ENCODE measurements at places on chromosomes 12 and 14.

- no peak for DNase-seq
These were observed 21.0 kb upstream of the AQP2 start for GRCh38 chr12:49929581-49929980.

DNA sequence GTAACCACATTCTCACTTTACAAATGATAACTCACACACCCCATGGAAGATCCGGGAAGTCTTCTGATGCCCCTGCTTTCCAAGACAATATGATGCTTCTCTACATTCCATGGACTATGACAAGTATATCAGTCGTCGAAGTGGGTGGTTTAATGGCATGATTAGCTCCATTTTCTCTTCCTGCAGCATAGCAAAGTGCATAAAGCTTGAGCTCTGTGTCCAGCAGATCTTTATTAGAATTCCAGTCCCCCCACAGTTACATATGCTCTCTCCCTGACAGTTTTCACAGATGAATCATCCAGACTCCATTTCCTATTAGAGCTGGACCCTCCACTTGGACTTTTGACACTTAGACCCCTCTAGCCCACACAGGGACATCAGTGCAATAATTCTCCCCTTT is 174.9 kb downstream of the BCAT1 start:
- DNase-seq: no peak

- DNase-seq: no peak
These were observed 2.5 kb downstream of the HNF1A start for GRCh38 chr12:120980800-120981368.

DNA sequence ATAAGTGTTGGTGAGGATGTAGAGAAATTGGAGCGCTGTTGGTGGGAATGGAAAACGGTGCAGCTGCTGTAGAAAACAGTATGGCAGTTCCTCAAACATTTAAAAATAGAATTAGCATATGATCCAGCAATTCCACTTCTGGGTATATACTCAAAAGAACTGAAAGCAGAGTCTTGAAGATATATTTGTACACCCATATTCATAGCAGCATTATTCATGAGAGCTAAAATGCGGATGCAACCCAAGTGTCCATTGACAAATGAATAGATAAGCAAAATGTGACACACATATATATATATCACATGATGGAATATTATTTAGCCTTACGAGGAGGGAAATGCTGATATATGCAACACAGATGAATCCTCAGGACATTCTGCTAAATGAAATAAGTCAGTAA is 84.7 kb upstream of the CEP83 start:
- no peak for DNase-seq

GRCh38 chr14:51334566-51334965 is 94.5 kb downstream of the TMX1 start:
- no peak for DNase-seq

- DNase-seq: no peak
These were observed 43.6 kb upstream of the TRIM9 start for GRCh38 chr14:51138404-51139103.

- no peak for DNase-seq
These were observed 33.9 kb upstream of the ALDH2 start for GRCh38 chr12:111732786-111733185.

- no peak for DNase-seq
These were observed 25.9 kb downstream of the SPX start for GRCh38 chr12:21551841-21552465.

- DNase-seq: no peak
These were observed 29.1 kb downstream of the OSBPL8 start for GRCh38 chr12:76530516-76530915.

GRCh38 chr12:54160769-54161480 is 27.9 kb downstream of the SMUG1 start:
- no peak for DNase-seq

DNA sequence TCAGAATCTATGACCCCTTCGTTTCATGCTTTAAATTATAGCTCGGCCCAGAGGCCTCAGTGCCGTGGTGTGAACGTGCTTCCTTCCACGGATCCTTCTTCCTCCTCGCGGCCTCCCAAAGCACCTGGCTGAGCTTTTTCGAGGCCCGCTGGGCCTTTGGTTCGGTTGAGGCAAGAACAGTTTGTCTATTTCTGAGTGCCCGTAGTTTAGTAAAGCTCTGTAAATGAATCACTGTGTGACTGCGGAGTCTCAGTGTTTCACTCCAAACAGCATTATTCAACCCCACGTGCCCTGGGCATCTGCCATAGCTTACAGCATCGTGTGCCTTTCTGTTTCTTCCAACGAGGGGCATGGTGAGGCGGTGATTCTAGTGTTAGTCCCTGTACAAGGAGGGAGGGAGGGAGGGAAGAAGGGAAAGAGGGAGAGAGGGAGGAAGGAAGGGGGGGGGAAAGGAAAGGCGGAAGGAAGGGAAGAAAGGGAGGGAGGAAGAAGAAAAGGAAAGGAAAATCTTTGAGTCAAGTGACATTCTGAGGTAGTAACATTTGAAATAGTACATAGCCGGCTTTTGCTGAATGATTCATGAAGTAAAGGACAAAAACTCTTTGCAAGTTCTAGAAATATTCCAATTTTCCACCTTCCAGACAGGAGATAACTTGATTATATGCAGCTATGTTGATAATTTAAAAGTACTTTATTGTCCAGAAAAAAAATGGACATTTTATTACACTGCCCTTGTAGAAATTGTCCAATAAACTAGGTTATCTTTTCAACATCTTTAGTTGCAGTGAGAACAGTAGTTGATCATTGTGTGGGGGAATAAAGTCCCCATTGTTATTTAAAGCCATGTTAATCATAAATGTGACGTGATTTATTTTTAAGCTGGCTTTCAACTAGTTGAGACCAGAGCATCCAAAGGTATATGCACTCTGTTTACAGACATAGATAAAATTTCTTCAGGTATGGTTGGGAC is 1.2 kb upstream of the TRIM9 start:
- no peak for DNase-seq

DNA sequence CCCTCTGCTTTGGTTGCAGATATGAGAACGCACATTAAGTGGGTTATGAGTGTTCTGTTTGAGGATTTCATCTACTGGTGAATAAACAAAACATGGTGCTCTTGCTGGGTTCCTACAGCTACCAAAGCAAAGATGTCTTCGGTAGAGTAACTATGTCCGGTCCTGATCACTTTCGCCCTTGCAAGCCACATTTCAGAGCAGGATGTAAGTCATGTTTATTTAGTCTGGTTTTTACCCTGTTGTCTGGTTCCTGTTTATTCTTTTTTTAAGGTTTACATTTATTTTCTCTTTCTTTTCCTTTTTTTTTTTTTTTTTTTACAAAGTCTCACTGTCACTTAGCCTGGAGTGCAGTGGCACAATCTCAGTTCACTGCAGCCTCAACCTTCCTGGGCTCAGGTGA is 99.2 kb downstream of the VEZT start:
- DNase-seq: no peak

- DNase-seq: no peak
These were observed 42.2 kb upstream of the CAPRIN2 start for GRCh38 chr12:30796891-30797371.

DNA sequence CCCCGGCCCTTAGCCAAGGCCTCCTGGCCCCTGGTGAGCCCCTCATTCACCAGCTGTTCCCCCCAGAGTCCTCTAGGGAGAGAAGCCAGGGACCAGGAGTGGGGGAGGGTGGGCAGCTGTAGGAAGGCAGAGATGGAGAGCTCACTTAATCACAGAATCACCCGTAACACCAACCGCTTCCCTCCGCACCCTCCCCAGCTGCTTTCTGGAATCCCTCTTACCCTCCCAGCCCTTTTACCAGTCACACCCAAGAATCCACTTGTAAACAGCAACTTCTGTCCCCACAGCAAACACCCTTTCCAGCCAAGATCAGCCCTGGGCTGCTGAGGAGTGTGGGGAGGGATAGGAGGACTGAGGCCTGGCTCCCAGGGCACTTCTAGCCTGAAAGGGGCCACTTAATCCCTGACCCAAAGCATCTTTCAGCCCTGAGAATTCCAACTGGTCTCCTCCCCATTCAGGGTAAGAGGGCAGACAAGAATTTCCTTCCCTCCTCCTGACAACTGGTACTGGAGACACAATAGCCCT is 18.8 kb downstream of the NCKAP5L start:
- no peak for DNase-seq

GRCh38 chr14:90300611-90301047 is 31.1 kb downstream of the NRDE2 start:
- DNase-seq: no peak

- no peak for DNase-seq
These were observed 221.8 kb upstream of the SSTR1 start for GRCh38 chr14:37985826-37986470.

DNA sequence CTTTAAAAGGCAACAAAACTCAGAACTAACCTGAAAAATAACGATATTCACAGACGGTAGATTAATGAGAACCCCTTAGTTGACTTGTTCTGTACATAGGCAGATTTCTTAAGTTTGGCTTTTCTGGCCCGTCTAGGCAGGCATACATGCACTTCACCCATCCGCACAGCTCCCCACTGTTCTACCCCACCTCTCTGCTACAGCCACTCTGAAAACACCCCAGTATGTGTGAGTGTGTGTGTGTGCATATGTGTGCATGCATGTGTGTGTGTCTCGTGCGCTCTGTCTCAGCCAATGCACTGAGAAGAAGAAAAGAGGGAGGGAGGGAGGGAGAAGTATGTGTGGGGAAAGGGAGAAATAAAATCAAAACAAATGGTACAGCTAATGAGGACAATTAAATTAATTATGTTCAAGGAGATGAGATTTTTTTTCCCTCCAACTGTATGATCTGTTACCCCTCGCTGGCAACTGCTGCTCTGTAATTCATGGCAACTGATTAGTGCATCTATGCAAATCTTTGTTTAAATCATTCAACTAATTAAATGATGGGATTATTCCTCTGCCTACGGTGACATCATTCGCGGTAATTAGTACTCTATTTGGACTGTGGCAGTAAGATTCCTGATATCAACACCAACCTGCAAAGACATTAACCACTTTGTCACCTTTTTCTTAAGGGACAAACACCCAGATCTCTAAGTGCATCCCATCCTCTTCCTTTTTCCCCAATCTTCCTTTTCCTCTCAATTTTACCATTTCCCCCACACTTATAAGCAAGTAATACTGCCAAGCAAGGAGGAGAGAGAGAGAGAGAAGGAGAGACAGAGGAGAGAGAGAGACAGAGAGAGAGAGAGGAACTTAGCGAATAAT is 2.2 kb upstream of the LMO3 start:
- no peak for DNase-seq

Measured in GM12891 (cell line).